ENCODE measurements at places on chromosomes 2 and 18.
A peak's percentile ranks its signal among the peaks of the same experiment; 100 is the strongest.

- no peak for DNase-seq
Measured at GRCh38 chr2:97797355-97797754, 84.0 kb downstream of the ZAP70 start.

- no peak for DNase-seq
Measured at GRCh38 chr2:46347648-46348280, 50.6 kb downstream of the EPAS1 start.

DNA sequence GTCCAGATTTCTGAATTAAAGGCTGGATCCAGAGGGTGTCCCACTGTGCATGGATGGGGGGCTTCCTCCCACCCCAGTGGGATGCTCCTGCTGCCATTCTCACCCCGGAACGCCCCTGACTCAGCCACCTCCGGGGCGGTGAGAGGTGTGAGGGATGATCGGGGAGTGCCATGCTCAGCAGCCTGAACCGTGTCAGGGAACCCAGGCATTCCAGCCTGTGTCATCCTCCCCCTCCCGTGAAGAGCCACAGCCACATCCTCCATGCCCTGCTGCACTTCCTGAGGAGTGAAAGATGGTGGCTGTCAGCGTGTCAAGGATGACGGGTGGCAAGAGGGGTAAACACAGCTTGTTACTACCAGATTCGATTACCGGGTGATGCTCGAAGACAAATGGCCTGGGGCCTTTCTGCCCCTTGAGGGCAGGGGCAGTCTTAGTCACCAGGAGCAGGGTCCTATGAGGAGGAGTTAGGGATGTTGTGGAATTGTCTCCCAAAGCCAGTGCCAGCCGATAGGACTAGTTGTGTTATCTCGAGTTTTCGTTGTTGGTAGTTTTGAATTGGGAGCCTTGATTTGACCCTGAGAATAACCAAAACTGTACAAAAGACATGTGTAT lies 80.8 kb downstream of the TCF7L1 start:
- no peak for DNase-seq

DNA sequence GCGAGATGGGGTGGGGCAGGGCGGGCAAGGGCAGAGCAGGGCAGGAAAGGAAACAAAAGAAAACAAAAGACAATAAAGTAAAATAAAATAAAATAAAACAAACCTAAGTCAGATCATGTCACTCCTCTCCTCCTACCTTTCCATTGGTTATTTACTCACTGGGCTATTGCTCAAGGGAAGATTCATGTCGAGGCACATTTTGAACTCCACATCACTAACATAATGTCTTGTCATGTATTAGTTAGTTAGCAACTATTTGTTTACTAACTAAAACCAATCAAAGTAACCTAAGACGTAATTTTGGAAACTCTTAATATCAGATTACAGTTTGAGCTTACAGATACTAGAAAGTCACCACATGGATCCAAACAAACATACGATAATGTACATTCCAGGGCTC lies 2.2 kb downstream of the C1D start:
- no peak for DNase-seq

GRCh38 chr2:25951071-25951547 lies 31.2 kb downstream of the KIF3C start:
- DNase-seq = peak; percentile 38

- DNase-seq = no peak
Measured at GRCh38 chr2:231761735-231762134, 19.3 kb downstream of the PDE6D start.

- no peak for DNase-seq
Measured at GRCh38 chr2:240420206-240421104, 15.0 kb upstream of the GPC1 start.

DNA sequence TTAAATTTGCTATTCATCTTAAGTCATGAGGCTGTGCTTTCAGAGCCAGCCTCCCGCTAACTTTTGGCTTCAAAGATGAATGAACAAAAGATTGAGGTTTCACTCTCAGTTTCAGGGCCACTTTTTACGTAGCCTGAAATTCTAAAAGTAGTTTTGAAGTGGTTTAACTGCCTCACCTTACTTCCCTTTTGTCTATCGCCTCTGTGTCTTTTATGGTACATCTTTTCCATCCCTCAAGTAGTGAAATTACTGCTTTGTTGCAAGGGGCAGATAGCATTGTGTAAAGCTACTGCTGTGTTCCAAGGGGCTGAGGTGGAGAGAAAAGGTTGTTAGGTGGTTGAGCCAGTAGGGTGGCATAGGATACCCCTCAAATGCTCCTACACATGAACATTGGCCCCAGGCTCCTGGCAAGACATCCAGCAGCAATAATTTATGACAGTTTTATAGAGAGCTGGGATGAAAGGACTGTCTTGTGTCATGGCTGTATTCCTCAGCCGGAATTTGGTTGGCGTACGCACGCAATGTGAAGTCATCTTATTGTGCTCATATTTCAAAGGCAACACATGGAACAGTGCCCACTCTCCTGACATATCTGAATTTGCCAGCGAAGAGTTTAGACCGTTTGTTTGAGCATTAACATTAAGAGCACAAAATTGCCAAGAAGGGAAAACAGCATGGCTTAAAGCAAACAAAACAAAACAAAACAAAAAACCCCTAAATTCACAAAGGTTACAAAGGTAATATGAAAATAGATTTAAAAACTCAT lies 32.2 kb downstream of the QPCT start:
- peak; percentile 11 for DNase-seq

GRCh38 chr2:8531481-8531880 lies 150.4 kb upstream of the ID2 start:
- DNase-seq = no peak

DNA sequence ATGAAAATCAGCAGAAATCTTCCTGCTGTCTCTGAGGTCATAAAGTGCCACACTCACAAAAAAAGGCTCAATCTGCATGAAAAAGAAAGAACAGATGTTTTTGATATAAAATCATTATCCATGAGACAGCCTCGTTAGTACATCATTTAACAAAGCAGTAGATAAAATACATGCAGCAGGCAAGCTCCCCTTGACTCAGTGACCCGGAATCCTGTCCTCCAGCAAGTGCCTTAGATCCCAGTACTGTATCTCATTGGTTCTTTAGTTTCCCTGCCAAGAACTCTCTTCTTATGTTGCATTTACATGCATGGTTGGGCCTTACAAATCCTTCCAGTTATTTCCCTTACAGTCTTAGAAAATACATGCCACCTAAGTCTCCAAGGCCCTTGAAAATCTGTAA lies 148.9 kb upstream of the CCDC195 start:
- no peak for DNase-seq

GRCh38 chr2:104163611-104164130 lies 690.2 kb upstream of the POU3F3 start:
- no peak for DNase-seq

- DNase-seq = no peak
Measured at GRCh38 chr2:54239427-54239826, 16.6 kb downstream of the TSPYL6 start.

GRCh38 chr2:19745318-19746136 lies 156.3 kb downstream of the TTC32 start:
- DNase-seq = no peak

- no peak for DNase-seq
Measured at GRCh38 chr2:37189452-37190153, 1.1 kb upstream of the SULT6B1 start.

- no peak for DNase-seq
Measured at GRCh38 chr2:18301421-18302139, 258.9 kb downstream of the RDH14 start.

GRCh38 chr2:150599889-150600288 lies 112.4 kb upstream of the RND3 start:
- DNase-seq = no peak

DNA sequence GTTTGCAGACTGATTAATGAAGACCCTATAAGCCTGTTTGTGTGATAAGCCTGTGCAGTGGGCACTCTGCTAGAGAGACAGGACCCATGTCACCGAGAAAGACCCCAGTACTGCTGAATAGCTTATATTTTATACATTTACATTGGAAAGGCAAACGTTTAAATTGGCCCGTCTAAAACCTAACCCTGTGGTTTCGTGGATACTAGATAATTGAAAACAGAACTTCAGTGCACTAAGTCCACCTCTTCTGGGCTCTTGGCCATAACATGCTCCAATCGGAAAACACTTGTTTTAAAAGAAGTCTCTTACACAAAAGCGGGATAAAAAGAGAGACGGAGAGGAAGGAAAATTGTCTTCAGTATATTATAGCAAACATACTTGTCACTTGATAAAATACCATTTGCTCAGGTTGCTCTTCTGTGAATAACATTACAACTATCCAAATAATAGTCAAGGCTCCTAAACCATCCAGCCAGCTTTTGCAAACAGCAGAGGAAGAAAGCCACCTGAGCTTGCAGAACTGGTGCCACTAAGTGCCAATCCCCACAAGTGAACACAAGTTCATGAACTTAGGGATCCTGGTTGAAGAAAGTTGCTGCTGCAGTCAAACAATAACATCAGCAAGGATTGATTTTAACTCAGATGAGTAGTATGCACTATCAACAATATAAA lies 218.4 kb upstream of the FN1 start:
- DNase-seq = no peak

DNA sequence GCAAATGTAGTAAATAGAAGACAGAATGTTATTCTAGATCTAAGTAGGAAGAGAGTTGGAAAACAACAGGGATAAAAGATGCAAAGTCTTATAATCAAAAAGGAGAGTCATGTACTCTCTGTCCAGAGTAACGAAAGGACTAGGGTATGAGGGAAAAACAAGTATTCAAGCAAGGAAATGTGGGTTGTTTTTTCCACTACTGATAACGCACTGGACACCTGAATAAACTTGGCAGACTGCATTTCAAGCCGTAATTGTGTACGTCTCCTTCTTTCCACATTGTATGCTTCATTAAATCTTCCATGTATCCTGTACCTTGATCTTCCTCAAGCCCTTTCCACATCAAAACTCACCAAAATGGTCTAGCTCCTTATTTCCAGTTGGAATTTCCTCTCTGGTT lies 420.6 kb downstream of the ZEB2 start:
- DNase-seq = no peak

DNA sequence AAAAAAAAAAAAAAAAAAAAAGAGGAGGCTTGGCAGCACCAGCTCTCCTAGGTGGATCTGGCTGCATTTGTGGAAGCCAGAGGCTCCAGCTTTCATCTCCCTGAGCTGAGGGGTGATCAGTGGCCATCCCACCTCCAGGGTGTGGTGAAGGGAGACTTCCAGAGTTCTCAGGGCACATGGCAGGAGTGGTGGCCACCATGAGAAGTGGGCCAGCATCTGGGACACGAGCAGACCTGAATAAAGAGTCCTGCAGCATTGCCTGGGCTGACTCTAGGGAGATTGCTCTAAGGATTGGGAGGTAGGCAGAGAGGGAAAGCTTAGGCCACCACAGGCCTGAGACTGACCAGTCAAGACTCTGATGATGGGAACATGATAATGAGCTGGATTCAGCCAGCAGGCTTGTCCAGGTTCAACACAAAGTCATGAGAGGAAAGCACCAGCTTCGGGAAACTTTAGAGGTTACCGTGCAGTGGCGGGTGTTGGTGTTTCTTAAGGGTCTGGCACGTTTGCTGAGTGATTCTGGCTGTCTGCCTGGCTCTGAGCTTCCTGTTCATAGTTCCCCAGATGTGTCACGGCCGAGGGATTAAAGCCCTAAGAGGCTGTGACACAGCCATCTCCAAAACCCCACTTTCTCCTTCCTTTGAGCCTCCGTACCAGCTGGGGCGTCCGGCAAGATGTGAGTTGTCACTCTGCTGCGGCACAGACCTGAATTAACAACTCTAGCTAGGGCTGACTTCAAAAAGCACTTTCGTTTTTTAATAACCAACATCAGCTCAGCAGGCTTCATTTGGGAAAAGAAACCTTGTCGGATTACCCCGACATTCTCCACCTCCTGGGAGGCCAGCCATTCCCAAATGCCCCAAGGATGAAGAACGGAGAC lies 38.3 kb upstream of the IL1R1 start:
- DNase-seq = peak; percentile 42

DNA sequence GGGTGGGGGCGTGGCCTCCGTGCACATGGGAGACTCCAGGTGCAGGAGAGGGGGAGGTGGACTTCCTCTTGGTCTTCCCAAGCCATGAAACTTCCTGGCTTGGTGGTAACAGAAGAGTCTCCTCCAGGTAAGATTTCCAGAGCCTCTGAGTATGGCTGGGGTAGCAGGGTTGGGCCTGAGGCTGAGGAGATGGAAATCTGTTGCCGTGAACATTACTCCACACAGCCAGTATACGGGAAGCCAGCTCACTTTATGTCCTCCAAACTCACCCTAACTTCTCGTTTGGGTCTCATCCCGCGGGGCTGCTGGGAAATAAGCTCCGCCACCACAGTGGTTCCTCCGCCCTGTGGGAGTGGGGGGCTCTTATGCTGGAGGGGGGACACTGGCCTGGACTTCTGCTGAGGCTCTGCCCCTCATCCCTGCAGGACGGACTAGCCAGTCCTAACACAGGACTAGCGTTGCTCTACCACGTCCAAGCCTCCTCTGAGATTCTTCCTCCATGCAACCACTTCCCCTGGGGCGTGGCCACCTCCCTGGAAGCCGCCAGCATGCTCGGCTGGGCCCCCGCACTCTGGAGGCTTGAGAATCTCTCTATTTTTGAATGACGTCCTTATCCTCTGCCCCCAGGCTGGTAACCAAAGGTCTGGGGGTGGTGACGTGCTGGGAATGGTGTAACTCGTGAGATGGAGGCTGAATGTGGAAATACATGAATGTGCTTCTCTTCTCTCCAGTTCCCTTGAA lies 777 bp upstream of the RAB17 start:
- DNase-seq = no peak

DNA sequence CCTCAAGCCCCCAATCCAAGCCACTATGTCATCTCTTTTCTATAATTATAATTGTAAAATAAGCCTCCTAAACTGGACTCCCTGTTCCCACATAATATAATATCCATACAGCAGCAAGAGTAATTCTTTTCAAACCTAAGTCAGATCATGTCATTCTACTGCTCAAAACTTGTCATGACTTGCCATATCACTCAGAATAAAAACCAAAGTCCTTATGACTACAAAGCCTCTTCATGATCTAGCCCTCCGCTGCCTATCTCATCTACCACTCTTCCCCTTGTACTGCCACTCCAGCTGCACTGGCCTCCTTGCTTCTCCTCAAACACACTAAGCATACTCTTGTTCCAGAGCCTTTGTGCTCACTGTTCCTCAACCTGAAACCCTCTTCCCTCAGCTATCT lies 69.9 kb downstream of the MEMO1 start:
- DNase-seq = no peak

DNA sequence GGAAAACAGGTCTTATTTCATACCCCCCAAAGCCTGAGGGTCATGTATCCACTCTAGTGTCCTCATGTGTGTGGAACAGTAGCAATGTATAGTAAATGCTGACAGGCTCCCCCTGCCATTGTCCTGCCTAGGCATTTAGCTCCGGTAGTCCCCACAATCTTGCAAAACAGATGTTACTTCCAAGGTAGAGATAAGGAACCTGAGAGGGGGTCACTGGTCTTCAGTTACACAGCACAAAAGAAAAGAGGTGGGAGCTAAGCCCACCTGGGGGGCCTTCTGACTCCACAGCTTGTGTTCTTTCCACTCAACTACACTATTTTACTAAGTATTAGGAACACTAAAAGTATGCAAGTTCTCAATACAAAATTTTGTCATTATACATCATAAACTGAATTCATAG lies 17.4 kb upstream of the FECH start:
- DNase-seq = no peak

DNA sequence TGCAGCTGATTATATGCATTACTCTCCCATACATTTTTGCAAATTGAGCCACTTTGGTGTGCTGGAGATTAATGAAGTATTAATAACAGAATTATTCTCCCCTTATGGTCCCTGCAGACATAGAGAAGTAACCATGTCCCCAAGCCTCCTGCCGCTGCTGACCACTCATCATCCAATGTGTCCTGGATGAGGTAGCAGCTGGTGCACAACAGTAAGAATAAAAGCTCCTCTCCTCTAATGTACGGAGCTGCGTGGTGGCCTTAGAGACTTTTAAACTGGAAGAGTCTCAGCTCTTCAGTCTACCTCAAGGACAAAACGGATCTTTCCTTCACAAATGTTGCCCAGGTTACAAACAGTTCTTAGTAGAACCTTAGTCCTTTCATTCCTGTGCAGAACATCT lies 37.7 kb downstream of the TPO start:
- DNase-seq = no peak

All from activated naive CD8-positive, alpha-beta T cell treated with anti-CD3 and anti-CD28 coated beads, Interleukin-2, amount 50 U/mL, for 16 hours (primary cell).